Stimulated activated naive CD4-positive, alpha-beta T cell treated with Interleukin-2 at 50 U/mL for 16 hours (primary cell): ENCODE measurements at places on chromosomes 11 and 22.

DNA sequence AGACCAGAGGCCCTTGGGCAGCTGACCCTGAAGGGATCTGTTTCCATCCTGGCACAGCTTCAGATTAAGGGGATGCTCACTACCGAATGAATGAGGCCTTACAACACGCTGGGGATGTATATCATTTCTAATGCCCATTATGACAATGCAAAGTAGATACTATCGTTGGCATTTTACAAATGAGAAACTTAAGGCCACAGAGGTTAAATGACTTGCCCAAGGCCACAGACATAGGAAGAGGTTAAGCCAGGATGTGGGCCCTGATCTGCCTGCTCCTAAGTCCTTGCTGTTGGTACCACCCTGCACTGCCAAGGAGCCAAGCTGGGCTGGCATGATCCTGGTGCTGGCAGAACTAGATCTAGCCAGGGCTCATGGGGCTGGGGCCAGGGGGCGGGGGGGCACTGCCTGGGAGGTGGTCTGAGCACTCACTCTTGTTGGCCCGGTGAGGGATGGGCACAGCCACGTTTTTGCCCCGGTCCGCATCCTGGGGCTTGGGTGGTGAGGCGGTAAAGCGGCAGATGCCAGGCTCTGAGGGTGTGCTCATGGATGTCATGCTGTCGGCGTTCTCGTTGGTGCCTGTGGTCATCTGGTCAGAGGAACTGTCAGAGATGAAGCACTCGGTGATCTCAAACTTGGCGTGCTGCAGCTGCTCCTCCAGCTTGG lies 102.8 kb downstream of the CEP164 start:
- no peak for DNase-seq

DNA sequence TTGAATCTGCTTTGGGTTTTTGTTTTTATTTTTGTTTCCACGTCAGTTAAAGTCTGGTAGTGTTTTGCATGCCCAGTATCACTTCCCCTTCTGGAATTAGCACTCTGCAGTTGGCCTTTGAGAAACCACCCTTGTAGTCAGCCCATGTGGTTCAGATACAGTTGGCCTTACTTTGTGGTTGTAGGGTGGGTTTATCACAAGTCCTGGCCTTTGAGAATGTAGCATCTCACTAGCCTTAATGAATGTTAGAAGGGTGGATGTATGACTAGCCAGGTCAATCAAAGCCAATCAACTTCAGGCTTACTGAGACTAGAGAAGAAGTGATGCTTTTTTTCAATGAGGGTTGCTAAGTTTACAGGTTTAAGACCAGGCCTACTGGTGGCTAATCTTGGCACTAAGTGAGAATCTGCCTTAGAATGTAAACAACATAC lies 19.8 kb downstream of the ARL14EP start:
- DNase-seq = no peak

DNA sequence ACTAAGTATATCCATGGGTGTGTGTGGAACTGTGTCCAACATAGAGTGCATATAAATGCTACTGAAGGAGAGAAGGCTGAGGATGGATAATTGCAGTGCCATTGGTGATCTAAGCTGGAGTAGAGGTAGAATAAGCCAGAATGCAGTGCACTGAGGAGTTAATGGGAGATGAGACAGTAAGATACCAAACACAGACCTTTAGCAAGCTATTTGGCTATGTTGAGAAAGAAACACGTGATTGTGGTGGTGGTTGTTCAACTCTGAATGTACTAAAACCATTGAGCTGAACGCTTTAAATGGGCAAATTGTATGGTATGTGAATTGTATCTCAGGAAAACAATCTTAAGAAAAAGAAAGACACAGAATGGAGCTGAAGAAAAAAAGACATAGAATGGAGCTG lies 22.8 kb downstream of the JAML start:
- no peak for DNase-seq

DNA sequence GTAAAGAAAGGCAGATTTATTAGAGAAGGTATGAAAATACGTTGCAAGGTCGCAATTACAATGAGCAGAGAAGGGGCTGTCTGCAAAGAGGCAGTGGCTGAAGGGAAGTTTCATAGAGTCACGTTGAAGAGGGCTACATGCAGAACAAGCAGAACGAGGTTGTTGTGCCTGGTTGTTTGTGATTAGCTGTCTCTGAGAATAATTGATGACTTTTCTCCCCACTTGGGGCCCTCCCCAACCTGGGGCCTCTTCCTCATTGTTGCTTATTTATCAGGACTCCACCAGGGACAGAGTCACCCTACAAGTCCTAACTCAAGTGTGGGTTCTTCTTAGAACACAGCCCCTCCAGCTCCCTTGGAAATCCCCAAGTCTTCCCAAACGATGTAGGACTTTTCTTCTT lies 29.1 kb downstream of the CSF2RB start:
- no peak for DNase-seq

DNA sequence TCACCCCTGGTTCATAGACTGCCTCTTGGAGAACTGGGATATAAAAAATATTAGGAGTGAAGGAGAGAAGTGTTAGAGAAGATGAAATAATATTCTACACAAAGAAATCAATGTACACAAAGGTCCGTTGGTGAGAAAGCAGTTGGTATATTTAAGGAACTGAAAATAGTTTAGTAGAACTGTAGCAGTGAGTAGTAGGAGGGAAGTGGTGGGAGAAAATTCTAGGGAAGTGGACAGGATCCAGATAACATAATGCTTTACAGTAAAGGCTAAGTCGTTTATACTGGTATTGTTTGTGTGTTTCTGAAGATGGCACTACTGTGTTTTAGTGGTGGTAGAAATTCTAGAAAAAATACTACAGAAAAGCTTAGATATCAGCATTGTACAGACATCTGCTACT lies 120.8 kb upstream of the CHORDC1 start:
- no peak for DNase-seq

DNA sequence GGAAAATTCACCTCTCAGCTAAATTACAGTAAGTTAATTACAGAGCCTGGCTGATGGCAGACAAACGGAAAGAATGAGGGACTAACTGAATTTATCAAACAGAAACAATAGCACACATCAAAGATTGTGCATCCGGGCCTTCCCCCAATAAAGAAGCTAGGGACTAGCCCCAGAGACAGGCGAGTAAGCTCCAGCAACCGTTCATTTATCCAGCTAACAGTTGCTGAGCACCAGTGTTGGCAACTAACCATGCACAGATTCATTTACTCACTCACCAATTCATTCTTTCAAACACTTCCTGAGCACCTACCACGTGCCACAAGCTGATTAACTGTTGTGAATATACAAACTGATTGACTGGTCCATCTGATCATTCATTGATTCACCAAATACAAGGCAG lies 51.2 kb downstream of the SMCO4 start:
- no peak for DNase-seq

DNA sequence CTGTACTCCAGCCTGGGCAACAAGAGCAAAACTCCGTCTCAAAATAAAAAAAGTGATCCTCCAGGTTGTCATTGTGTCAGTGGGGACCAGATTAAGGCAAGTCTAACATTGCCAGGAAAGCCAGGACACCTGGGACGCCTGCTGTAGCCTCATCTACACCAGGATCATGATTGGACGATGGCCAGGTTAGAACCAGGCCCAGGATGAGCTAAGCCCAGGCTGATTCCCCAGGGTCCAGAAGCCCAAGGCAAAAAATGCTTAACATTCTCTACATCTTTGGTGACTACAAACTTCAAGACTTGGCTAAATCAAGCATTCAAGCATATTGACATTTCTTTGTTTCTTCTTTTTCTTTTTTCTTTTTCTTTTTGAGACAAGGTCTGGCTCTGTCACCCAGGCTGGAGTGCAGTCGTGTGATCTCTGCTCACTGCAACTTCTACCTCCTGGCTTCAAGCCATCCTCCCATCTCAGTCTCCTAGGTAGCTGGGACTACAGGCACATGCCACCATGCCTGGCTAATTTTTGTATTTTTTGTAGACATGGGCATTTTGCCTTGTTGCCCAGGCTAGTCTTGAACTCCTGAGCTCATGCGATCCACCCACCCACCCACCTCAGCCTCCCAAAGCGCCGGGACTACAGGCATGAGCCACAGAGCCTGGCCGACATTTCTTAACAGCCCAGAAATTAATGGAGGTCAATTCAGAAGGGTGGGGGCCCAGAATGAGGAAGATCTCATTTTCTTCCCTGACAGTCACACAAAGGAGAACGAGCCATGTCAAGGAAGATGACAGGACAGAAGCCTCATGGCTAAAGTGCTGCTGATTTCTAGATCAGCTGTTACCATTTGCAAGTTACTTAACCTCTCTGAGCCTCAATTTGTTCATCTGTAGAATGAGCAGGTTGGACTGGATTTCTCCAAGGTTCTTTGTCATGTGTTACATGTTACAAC lies 12.5 kb upstream of the PTPRJ start:
- no peak for DNase-seq
